ENCODE measurements at places on chromosomes 3 and 15.

DNA sequence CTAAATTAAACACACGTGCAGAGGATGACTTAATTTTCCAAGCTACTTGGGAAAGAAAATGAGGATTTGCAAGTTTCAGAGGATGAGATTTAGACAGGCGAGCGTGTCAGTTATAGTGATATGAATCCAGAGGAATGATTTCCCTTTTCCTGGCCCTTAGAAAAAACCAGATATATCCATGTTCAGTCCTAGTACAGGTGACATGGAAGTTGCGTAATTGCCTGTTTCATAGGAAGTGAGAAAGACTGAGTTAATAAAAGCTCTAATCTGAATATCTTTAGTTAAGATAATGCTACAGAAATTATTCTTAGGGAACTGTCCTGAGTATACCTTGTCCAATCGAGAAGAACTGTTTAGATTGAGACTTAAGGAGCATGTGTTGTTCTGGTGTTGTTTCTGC, 490.5 kb downstream of the ZNF385D start:
- no peaks in the 10 kb centered on the region for H3K4me1 ChIP-seq
- no peak overlapping the region for H3K4me3 ChIP-seq
- no peak for DNase-seq
- H3K36me3 ChIP-seq, result no peaks in the 10 kb centered on the region
- no peak overlapping the region for H3K27ac ChIP-seq

DNA sequence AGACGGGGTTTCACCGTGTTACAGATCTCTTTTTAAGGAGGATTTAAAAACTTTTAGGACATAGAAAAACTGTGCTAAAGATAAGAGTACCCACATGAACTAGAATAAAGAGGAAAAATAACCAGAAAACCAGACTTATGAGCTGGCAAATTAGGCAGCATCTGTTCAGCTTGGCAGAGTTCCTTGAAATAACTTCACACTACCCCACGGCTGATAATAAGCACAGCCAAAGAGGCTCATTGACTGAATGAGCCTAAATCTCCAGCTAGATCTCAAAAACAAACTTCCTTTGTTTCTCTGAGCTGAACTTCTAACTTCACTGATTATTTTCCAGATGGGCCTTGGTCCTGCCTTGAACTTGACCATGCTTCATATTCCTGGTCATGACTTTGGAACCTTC, 26.7 kb upstream of the PIK3R4 start:
- H3K27ac ChIP-seq, result no peak overlapping the region
- H3K4me3 ChIP-seq, result no peak overlapping the region
- DNase-seq, result no peak
- H3K27me3 ChIP-seq, result peaks cover 4% of the 10 kb centered on the region

DNA sequence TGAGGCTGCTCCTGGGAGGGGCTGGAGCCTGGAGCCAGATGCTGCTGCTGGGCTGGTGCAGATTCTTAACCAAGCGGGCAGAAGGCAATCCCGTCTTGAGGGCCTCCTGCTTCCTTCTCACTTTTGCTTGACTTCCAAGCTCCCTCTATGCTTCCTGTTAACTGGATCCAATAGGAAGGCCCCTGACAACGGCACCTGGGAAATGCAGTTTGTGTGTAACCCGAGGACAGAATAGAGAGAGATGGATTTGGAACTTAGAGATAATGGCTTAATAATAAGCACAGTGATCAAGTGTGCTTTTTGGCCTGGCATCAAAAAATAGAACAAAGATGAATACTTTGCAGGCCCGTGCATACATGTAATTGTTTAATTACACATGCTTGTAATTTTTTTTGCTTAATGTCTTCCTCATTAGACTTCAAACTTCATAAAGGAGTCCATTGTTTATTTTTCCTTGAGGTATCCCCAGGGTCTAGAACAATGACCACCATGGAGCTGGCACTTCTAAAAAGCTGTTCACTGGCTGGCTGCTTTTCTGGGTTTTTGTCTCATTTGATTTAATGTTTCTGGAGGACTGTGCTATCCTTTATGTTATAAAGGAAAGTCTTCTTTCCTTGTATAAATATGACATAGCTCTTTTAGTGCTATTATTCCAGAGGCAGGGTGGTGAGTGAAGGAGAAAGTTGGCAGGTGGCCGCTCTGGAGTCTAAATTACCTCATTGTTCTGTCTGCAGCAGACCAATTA, 63.3 kb upstream of the MITF start:
- no peaks in the 10 kb centered on the region for H3K27me3 ChIP-seq
- no peak for DNase-seq
- H3K4me1 ChIP-seq, result no peaks in the 10 kb centered on the region

- no peak overlapping the region for H3K4me3 ChIP-seq
- H3K4me1 ChIP-seq, result no peaks in the 10 kb centered on the region
- H3K27me3 ChIP-seq, result no peaks in the 10 kb centered on the region
- DNase-seq, result no peak
- H3K27ac ChIP-seq, result no peak overlapping the region
Measured at GRCh38 chr15:70792171-70792573, 28.8 kb upstream of the UACA start.

GRCh38 chr3:8421267-8421666, 80.4 kb upstream of the LMCD1 start:
- H3K4me1 ChIP-seq, result peaks cover 24% of the 10 kb centered on the region
- H3K4me3 ChIP-seq, result no peak overlapping the region
- peak; percentile 82 for DNase-seq
- no peaks in the 10 kb centered on the region for H3K27me3 ChIP-seq
- no peaks in the 10 kb centered on the region for H3K36me3 ChIP-seq
